IPS DF 19.7 (cell line): ENCODE measurements at places on chromosomes 3 and 15.

DNA sequence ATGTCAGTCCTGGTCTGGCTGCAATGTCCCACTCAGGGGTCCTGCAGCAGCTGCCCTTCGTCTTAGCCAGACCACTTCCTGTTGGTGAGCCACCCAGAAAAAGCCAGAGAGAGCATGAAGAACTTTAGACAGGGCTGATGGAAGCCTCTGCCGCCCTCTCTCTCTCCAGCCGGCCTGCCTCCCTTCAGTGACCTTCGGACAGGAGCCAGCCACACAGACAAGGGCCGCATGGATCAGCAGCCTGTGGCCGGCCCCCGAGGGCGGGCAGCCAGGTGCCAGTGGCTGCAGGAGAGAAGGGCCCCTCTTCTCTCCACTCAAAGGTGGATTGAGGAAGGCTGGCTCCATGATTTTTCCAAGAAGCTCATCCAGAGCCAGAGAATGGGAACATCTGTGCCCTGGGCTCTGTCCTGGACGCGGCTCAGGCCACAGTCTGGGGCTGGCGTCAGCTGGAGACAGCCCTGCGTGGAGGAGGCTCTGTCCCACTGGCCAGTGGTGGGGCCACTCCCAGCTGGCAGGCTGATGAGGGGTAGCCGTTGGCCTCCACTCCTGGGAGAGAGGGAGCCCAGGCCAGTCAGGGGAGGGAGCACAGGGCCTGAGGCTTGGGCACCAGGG, 42.9 kb downstream of the ISG20 start:
- no peak for DNase-seq

GRCh38 chr3:10915376-10915775, 77.2 kb upstream of the SLC6A1 start:
- DNase-seq = no peak

DNA sequence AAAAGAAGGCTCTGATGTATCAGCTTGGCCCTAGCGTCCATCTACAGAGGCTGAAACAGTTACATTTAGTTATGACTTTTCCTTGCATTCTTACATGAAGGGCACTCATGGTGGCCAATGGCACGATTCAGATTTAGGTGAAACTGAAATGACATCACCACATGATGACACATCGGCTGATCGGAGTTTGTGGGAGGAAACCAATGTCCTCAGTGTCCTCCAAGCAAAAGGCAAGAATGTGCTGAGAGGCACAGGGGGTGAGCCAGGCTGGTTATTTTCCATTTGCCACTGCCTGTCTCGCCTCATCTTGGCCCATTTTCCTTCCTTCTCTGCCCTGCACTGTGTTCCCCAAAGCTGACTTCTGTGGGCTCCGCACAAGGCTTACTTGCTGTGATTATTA, 34.4 kb downstream of the TARS3 start:
- no peak for DNase-seq

- no peak for DNase-seq
Observed at GRCh38 chr3:141763088-141763750, at the start of gene GRK7. Gene GRK7 (plus strand): TSS chr3:141763408. CDS start chr3:141778285, 14,877 bp downstream.

- DNase-seq = no peak
Observed at GRCh38 chr3:3552761-3553160, 246.5 kb upstream of the LRRN1 start.

DNA sequence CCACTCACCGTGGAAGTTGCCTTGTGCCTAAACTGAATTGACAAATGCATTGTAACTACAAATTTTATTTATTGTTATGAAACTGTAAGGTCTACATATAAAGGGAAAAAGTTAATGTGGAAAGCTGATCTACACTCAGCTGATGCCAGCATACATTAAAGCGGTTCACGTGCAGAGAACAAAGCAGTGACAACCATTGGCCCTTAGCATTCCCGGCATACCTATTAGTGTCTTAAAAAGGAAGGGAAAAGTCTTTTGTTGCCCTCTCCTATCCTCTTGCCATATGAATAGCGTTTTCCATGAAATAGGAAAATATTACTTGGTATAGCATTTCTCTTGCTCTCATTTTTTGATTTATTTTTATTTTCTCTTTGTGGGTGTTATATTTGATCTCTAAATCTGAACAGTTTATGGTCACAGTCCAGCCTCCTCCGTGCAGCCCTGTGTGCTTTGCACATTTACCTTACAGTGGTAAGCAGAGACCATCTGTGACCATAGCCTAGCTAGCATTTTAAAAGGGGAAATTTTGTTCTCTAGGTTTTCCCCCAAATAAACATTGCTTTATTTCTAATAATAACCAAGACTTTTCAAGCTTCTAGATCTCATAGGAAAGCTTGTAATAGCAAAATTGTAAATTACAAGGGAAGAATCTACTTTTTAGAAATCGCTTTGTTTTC, 89.7 kb upstream of the CGNL1 start:
- no peak for DNase-seq

- DNase-seq = no peak
Observed at GRCh38 chr3:29655015-29655747, 374.3 kb downstream of the RBMS3 start.

- no peak for DNase-seq
Observed at GRCh38 chr3:148809835-148810234, 17.8 kb upstream of the CPB1 start.

- DNase-seq = no peak
Observed at GRCh38 chr3:123713211-123713610, 128.4 kb upstream of the HACD2 start.

DNA sequence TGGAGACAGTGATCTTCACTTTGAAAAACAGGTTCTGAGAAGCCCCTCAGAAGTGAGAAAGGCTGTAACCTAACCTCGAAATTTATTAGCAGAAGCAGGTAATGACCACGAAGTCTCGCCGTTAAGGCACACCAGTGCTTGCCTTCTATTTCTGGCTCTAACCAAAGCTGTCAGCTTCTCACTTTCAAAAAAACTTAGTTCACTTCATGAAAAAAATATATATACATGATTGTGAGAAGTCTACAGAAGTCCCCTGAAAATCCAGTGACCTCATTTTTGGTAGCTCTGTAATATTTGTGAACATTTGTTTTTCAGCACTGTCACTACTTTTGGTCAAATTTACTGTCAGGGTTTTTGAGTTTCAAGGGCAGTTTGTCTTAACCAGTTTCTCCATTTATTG, 19.1 kb upstream of the AKAP13 start:
- no peak for DNase-seq

DNA sequence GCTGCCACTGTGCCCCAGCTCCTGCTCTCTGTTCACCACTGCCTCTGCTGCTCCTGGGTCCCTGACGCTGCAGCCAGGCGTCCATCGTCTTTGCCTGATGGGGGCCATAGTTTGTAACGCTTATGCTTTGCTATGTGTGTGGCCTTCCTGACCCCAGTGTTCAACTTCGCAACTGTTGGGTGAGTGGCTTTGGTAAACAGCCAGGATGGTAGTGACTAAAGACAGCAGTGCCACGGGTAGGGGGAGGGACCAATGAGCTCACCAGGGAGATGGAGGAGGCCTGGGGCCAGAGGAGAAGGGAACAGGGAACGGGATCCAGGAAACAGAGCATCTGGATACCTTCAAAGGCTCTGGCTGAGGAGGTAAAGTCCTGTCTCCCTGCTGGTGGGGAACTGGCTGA, 75.9 kb upstream of the ALDH1L1 start:
- DNase-seq = no peak

DNA sequence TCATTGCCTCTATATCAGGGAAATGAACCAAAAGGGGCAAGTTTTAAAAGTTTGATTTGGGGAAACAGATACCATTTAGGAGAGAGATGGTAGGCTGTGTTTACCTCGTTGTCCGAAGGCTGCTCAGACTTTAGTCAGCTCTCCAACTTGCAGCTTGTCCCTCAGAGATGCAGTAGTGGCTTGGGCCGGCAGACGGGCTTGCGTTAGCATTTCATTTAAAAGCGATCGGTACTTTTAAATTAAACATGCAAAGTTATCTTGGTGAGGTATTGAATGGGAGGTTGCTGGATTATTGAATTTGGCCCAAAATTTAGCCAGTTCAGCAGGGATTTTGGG, 26.2 kb downstream of the EEFSEC start:
- no peak for DNase-seq

DNA sequence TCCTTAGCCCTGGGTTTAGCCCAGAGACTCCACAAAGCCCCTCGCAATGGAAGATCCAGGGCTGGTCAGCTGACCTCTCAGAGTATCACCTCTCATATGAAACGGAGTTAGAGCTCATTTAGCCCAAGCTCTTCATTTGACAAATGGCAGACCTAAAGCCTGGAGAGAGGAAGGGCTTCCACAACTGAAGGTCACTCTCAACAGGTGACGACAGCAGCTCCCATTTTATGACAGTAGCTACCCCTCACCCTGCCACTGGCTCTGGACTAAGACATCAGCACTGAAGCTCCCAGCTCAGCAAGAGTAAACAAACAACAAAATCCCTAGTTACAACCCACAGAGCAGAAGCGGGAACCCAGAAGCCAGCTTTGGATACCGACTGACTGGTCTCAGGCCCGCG, 33.7 kb downstream of the TLE3 start:
- DNase-seq = no peak

DNA sequence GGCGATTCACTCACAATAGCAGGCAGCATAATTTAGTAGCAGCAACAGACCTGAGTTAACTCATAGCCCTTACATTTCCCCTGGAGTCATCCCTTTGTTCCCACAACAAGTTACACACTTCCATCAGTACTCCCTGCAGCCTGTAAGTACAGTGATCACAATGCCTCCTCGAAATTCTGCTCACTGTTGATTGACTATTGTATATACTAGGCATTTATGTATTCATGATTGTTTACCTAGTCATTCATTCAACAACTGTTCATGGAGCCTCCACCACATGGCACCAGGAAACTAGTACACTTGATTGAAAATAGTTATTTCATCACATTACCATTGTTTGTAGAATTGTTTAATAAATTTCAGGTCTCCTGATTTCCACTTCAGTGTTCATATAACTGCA, 71.4 kb upstream of the P3H2 start:
- no peak for DNase-seq

DNA sequence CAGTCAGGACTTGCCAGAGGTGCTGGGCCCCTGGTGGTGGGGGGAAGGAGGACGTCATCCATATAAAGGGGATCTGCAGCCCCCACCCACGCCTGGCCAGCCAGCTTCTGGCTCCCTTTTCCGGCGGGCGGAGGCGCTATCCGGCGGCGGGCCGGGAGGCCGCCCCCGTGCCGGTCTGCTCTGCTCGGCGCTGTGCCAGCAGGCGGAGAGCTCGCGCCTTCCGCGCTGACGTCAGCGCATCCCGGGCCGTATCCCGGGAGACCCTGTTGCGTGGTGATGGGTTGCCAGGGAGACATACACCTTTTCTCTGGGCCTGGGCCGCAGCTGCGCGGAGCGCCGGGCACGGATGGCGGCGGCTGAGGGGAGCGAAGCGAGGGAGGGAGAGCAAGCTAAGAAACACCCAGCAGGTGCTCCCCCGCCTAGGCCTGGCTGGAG, 1.1 kb downstream of the FAM131A start:
- DNase-seq = no peak

DNA sequence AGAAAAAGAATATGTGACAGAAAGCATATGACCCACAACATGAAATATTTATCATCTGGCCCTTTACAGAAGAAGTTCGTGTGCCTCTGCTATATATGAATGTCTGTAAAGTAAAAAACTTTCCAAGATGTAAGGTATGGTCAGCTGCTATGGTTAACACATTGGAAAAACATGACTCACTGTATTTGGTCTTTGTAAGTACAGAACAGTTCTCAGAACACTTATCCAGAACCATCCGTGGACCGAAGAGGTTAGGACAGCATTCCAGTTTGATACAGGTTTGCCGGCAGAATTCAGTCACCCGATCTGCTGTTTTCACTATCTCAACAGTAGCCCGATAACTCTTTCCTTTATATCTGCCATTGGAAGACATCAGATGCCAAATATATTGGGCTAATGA, 13.5 kb upstream of the STIMATE start:
- no peak for DNase-seq

DNA sequence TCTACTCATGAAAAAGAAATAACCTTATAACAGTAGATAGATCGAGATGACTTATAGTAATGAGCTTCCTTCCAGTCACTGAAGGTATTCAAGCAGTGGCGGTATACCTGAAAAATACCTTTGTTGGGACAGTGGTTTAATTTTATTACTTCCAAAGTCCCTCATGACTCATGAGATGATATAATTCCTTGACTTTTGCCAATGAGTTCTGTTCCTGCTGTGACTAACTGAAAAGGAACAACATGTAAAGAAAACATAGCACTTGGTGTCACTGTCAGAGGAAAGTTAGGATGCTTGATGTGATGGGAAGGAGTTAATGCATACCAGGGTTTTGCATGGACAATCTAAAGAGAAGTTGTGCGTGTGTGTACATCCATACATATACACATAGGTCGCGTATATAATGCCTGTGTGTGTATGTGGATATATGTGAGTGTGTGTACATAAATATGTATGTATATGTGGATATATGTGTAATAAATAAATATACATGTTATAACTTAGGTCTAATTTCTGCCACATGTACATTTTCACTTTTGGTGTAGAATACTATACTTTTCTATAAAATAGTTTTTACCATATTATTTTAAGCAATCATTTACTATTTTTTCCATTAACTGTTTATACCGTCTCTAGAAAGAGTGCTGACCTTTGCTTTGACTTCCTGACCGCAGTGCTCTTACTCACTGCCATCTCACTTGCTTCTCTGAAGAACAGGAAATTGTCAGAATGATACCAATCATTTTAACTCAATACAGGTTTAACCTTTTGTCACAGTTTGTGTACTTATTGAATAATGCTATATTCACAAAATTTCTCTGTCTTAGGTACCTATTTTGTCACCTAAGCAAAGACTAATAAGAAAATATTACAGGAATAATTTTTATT, 12.6 kb upstream of the PAK2 start:
- no peak for DNase-seq

- DNase-seq = no peak
Observed at GRCh38 chr3:166759736-166760513, 620.2 kb downstream of the ZBBX start.

- DNase-seq = no peak
Observed at GRCh38 chr3:15053541-15053940, 11.6 kb downstream of the MRPS25 start.

- DNase-seq = no peak
Observed at GRCh38 chr3:164460851-164461250, 617.4 kb downstream of the SI start.

DNA sequence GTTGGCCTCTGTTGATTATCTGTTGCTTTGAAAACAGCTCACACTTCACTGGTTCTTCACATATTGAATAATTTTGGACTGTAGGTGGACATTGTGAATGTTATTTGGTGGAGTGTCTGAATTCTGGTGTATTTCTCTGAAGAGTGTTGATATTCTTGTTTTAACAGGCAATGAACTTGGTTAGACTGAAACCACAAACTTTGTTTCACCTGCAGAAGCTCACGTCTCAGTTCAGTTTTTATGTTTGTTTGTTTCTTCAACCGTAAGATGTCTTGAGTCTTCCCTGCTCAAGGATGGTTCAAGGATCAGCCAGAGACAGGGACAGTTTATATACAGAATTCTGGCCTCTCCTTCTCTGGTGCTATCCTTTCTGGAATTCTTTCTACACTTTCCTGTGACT, 43.6 kb downstream of the C3orf20 start:
- DNase-seq = no peak
